ENCODE measurements at places on chromosomes 7 and 10.

- DNase-seq = no peak
Measured at GRCh38 chr10:97059006-97059871, 126.5 kb downstream of the SLIT1 start.

GRCh38 chr10:43304687-43305333 is 37.9 kb upstream of the RASGEF1A start:
- peak; percentile 79 for DNase-seq

GRCh38 chr10:61173450-61173849 is 229.5 kb upstream of the RHOBTB1 start:
- DNase-seq = no peak

DNA sequence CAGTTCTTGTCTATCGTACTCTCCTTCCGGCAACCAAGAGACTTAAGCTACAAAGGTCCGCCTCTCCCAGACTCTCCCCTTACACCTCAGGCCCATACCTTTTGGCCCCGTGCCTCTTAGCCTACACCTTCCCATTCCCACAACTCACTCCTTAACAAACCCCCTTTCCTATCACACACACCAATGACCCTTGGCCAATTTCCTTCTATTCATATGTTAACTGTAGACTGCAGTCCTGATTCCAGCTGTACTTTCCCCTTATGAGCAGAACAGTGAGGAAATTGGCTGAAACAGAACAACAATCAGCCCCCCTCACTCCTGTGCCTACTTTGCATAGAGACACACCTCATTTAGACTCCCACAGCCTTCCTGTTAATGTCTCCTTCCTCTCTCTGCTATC is 1.4 kb upstream of the TMEM139 start:
- no peak for DNase-seq

GRCh38 chr7:41319581-41319980 is 383.3 kb downstream of the INHBA start:
- no peak for DNase-seq

DNA sequence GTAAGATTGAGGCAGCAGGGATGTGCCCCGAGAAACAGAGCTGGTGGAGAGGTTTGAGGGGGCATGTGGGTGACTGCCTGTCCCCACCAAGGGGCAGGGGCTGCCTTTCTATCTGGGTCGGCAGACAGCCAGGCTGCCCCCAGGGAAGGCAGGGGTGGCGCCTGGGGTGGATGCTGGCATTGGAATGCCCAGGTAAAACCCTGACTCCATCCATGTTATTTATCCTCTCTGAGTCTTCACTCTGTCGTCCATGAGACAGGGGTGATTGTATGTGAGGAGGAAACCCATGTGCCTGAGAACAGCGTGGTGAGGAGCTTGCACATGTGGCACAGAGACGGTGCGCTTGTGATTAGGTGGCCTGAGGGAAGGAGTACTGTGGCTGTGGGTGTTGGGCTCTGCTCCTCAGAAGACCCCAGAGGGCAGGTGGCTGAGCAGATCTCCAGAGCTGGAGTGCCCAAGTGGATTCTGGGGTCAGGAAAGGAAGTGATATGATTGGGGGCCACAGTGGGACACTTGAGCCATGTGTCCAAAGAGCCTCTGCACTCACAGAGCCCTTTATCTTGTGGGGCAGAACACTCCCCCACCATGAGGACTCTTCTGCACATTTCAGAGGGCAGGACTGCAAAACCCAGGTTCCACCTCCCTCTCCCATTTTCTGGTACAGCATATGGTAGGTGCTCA is 100.4 kb upstream of the RET start:
- DNase-seq = peak; percentile 5

GRCh38 chr7:37408291-37409228 is 40.1 kb downstream of the ELMO1 start:
- no peak for DNase-seq

GRCh38 chr7:133741703-133742102 is 385.4 kb upstream of the LRGUK start:
- DNase-seq = no peak

GRCh38 chr7:16599860-16600259 is 45.7 kb downstream of the ANKMY2 start:
- DNase-seq = no peak

GRCh38 chr7:87154166-87154565 is 1.9 kb downstream of the DMTF1 start:
- DNase-seq = no peak

DNA sequence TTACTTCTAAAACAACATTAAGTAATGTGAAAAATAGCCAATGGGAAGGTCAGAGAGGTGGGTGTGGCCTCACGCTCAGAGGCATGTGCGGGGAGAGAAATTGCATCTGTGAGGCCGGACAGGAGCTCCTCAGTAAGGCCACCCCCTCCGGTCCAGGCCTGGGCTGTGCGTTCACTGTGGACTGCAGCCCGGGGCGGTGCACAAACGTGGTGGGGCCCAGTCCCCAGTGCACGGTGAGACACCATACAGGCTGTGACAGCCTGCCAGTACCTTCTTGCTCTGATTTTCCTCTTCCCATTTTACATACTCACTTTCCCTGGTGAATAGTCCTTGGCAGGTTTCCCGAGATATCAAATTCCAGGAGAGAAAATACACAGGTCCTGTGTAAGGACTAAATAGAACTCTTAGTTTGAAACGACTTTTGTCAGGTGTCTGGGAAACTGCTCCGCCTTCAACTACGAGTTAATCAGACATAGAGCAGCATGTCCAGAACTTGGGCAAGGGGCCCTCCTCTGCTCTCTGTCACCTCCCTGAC is 174.1 kb upstream of the MKI67 start:
- peak; percentile 53 for DNase-seq

GRCh38 chr10:83724471-83725241 is 414.7 kb upstream of the GHITM start:
- no peak for DNase-seq

DNA sequence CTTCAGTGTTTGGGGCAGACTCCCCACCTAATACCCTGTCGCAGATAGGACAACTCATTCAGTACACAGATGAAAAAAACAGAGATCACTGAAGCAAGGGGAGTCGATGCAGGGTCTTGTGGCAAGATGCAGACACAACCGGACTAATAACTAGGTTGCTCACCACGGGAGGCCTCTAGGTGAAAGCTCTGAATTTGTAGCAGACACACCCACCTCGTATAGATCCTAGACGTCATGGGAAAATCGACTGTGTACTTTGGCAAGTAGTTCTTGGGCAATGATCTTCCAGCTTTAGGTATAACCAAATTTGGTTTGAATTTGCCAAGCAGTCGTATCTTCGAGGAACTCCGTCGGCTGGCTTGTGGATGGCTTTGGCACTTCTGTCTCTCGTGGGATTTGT is 88.1 kb downstream of the TCF7L2 start:
- no peak for DNase-seq

DNA sequence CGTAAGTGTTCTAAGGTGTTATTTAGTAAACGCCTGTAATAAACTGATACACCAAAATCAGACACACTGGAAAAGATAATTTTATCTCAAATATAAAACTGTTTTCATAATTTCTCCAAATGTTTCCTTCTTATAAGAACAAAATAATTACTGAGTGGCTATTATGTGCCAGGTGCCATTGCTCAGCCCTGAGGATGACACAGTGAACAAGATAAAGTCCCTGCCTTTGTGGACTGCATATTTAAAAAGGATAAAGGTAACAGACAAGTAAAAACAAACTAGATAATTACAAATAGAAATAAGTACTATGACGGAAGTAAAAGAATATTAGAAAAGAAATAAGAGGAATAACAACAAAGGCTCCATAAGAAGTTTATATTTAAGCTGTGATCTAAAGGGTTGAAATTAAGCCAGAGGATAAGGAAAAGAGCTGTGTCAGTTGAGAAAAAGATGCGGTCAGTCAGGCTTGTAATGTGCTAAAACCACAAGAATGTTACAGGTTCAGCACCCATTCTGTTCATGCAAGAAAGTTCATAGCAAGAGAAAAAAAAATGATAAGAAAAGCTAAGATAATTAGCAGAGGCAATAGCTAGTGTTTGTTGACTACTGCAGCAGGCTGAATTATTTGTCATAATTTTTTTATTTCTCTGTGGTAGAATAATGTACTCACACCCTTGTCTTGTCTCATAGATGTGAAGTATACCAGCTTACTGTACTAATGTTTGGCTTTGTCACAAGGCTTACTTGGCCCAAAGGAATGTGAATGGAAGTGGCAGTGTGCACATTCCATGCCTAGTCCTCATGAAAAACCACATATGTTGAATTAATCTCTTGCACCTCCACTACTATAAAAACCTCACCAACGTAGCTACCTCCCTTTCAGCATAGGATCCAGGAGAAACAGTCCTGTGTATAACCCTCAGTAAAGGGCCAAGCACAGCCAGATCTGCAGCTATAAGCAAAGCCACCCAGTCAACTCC is 75.1 kb downstream of the CRPPA start:
- no peak for DNase-seq

All from femur (tissue), 1 donor.